Motor neuron (in vitro differentiated cells): ENCODE measurements at places on chromosomes 7 and 10. TPM values are rescaled to one million over a fixed set of nuclear protein-coding genes. Genes with fewer than 3 reads are reported as not detected.

NEUROG3 gene
- not detected in 2 replicates for total RNA-seq

CALML5 gene
- total RNA-seq: 0.47 TPM in 1 of 2 replicates, not detected in the other

TRIM50 gene
- 0.21 TPM in 1 of 2 replicates, not detected in the other for total RNA-seq

ANKRD2 gene
- 0.24 TPM in 1 of 2 replicates, not detected in the other for total RNA-seq

ZNF365 gene
- total RNA-seq: 1.3 and 1.5 TPM in 2 replicates

HOXA2 gene
- total RNA-seq: 12.6 and 14.5 TPM in 2 replicates

FAM24B gene
- total RNA-seq: 21.7 and 22.0 TPM in 2 replicates

GNAI1 gene
- 25.5 and 29.8 TPM in 2 replicates for total RNA-seq

CNPY1 gene
- 0.42 TPM in 1 of 2 replicates, not detected in the other for total RNA-seq

BCCIP gene
- 47.9 and 50.5 TPM in 2 replicates for total RNA-seq

SERPINE1 gene
- total RNA-seq: 3.2 and 3.5 TPM in 2 replicates

SPDYE11 gene
- total RNA-seq: 0.36 and 0.46 TPM in 2 replicates

TMEM130 gene
- 3.6 and 4.3 TPM in 2 replicates for total RNA-seq

ABHD11 gene
- total RNA-seq: 9.8 and 11.3 TPM in 2 replicates

CFAP70 gene
- 1.6 and 2.6 TPM in 2 replicates for total RNA-seq

NPTX2 gene
- total RNA-seq: 12.5 and 13.0 TPM in 2 replicates

OR13A1 gene
- 0.10 TPM in 1 of 2 replicates, not detected in the other for total RNA-seq

ASZ1 gene
- total RNA-seq: not detected in 2 replicates

SPDYE5 gene
- total RNA-seq: 0.78 and 1.2 TPM in 2 replicates

BCAP29 gene
- 14.9 and 16.5 TPM in 2 replicates for total RNA-seq

TFPI2 gene
- total RNA-seq: 0.23 and 1.2 TPM in 2 replicates

IFIT2 gene
- total RNA-seq: 0.71 and 0.78 TPM in 2 replicates

LGI1 gene
- total RNA-seq: 1.00 and 1.9 TPM in 2 replicates
